Glomerular endothelial cell (primary cell): ENCODE measurements at places on chromosomes 7 and 10. TPM values are rescaled to one million over a fixed set of nuclear protein-coding genes. Genes with fewer than 3 reads are reported as not detected.

The AKR1C3 gene
- 0.63 and 3.6 TPM in 2 replicates for total RNA-seq

The SPDYE16 gene
- total RNA-seq, result 0.24 TPM in 1 of 2 replicates, not detected in the other

The ABCC2 gene
- total RNA-seq, result 0.10 and 0.70 TPM in 2 replicates

The LRWD1 gene
- total RNA-seq, result 17.1 and 23.5 TPM in 2 replicates

The TMEM236 gene
- 0.18 and 0.48 TPM in 2 replicates for total RNA-seq

The TMEM120A gene
- 15.7 and 18.6 TPM in 2 replicates for total RNA-seq

The CCDC172 gene
- total RNA-seq, result not detected in 2 replicates

The MAGI2 gene
- 6.6 and 6.7 TPM in 2 replicates for total RNA-seq

The ZNF425 gene
- total RNA-seq, result 1.4 and 1.6 TPM in 2 replicates

The LIPM gene
- not detected in 2 replicates for total RNA-seq

The OR2A7 gene
- total RNA-seq, result 1.5 TPM in 1 of 2 replicates, not detected in the other
